ENCODE measurements at places on chromosomes 1 and 21.

DNA sequence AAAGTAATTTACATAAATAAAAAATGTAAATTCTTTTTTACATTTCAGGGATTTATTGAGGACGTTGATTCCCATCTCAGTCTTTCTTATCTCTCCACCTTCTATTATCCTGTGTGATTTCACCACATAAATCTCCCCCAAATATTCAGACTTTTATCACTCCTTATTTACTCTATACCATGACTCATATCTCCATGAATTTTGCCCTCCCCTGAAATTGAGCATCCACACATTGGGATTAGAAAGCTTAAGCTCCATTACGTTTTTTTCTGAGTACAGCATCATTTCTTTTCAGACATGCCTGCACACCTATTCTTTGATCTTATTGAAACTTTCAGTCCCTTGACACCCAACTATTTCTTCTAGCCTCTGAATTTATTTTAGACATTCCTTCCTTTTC lies 111.2 kb downstream of the IFI44 start:
- DNase-seq: no peak

DNA sequence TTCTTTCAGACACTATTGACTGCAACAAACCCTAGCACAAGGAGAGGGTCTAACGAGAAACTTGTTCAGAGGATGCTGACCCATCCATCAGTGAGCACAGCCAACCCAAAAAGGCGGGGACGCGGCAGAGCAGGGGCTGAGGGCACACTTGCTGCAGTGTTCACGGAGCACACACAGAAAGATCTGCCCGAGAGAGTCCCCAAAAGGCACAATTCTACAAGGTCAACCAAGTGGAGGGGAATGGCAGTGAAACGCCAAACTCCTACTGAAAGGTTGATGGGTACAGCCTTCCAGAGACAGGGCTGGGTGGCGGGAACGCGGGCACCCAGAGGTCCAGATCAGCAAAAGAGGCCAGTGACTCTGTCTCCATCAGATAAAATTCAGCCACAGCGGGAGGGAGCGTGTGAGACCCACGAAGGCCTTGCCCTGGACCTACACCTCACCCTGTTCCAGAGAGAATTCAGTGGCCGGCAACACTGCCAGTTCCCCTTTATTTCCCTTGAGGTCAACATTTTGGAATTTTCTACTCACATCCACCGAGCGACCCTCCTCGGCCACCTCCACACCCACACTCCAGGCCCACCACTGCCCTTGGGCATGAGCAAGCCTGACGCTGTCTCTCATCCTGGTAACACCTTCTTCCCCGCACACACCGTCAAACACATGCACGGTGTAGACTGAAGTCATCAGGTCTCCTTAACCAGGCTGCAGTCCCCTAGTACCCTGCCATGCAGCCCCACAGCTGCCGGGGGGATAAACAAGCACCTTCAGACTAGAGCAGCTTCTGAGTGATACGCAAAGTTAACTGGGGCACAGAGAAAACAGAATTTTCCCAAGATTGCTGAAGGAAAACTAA lies 5.5 kb downstream of the GNG4 start:
- no peak for DNase-seq

GRCh38 chr1:119662034-119662437 lies 14.0 kb upstream of the ZNF697 start:
- no peak for DNase-seq

GRCh38 chr21:45900034-45900868 lies 81.3 kb upstream of the COL6A1 start:
- no peak for DNase-seq

GRCh38 chr1:198893141-198893540 lies 254.3 kb downstream of the PTPRC start:
- DNase-seq: no peak

DNA sequence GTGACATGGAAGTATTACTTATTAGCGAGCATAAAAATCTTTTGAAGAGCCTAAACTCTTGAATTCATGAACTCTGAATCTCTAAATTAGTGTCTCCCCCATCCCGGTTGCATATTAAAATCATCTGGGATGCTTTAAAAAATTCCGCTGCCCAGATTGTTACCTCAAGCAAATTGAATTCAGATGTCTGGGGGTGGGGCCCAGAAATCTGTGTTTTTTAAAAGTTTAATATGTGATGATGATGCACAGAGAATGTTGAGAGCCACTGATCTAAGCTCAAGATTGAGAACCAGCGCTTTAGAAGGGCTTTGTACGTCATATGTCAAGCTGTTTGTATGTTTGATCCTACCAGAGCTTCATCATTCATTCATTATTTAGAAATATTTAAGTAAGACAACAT lies 446.8 kb downstream of the NUF2 start:
- DNase-seq: no peak
